Upper lobe of left lung (tissue), 6 donors: ENCODE measurements at places on chromosomes 5 and 9.

DNA sequence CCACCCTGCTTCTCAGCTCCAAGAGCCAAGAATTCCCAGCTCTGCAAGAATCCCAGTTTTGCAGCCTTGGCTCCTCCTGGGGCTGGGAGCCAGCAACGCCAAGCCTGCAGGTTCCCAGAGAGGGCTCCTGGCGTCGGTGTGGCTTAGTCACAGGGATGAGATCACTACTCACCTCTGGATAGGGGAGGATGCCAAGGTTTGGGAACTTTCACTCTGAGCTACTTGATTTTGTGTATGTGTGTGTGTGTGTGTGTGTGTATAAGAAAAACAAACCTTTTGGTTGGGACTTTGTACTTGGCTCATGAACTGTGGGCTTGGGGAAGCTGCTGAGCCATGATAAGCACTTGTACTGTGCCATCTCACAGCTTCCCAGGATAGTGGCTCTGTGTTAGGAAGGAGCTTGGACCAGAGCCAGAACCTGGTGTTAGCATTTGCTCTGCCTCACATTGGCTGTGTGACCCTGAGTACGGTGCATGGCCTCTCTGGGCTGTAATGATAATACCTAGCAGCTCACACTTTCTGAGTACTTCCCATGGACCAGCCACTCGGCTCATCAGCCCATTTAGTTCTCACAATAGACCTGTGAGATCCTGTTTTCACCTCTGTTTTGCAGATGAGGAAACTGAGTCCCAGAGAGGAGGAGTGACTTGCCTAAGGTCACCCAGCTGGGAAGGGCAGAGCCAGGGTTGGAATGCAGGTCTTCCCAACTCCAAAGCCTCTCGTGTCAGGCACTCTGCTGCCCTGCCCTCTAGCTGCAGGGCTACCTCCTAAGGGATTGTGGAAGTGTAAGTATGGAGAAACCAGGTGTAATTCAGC lies 41.4 kb upstream of the DAB2IP start:
- DNase-seq: no peak

- DNase-seq: no peak
Observed at GRCh38 chr5:174617910-174618309, 106.5 kb upstream of the MSX2 start.

DNA sequence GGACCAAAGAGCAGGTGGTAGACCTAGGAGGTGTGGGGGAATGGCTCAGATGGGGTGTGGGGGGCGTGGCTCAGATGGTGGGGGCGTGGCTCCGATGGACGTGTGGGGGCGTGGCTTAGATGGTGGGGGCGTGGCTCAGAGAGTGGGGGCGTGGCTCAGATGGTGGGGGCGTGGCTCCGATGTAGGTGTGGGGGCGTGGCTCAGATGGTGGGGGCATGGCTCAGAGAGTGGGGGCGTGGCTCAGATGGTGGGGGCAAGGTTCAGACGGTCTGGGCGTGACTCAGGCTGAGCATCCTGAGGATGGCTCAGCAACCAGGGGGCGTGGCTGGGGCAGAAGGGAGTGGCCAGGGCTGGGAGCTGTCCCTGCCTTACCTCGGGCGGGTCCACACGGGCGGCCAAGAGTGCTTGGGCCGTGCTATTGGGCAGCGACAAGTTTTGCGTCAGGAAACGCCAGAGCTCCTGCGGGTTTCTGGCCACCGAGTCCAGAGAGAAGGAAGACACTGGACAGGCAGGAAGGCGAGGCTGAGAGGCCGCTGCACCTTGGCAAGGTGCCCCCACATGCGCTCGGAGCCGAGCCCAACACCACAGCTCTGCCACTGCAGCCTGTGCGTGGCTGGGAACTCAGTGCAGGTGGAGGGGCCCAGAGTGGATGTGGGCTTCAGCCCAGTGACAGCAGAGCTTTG lies 5.9 kb downstream of the ABCA2 start:
- peak; percentile 84 for DNase-seq

- DNase-seq: no peak
Observed at GRCh38 chr5:170757182-170757601, 26.3 kb upstream of the GABRP start.

GRCh38 chr5:43042176-43042625 lies 2.1 kb upstream of the ANXA2R start:
- peak; percentile 79 for DNase-seq

DNA sequence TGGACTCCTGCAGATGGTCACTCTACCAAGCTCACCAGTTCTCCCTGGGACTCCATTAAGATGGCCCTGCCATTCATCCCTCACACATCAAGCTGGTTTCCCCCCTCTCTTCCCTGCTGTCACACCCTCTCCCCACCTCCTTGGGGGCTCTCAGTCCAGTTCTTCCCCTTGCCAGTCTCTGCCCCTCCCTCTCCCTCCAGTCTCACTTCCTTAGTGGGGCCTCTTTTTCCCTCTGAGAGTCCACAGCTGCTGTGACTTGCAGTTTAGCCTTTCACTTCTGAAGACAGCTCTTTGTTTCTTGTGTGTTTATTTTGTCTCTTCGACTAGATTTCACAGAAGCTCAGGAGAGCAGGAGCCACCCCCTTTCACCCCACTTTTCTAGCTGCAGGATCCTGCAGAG lies 10.5 kb downstream of the DOCK2 start:
- no peak for DNase-seq
